ENCODE measurements at places on chromosomes 6 and 20. TPM values are rescaled to one million over a fixed set of nuclear protein-coding genes. Genes with fewer than 3 reads are reported as not detected.

Gene RWDD1
- total RNA-seq, result 68.7 TPM

DNA sequence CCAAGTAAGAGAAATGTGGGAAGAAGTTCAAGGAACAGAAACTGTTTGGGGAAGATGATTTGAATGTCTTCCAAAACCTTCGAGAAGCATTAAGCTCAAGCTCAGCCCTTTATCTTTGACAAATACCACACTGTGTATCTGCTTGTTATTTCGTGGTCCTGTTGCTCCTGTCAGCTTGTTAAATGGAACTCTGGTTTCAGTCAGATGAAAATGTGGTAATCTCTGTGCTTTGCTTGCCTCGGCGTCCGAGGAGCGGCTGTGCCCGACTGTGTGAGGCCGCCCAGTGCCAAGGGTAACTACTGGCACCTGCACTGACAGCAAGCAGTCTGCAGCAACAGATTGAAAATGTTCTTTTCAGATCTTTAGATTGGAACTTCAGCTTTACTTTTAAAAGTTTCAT lies 577.9 kb upstream of the FLRT3 start:
- DNase-seq, result no peak

DNA sequence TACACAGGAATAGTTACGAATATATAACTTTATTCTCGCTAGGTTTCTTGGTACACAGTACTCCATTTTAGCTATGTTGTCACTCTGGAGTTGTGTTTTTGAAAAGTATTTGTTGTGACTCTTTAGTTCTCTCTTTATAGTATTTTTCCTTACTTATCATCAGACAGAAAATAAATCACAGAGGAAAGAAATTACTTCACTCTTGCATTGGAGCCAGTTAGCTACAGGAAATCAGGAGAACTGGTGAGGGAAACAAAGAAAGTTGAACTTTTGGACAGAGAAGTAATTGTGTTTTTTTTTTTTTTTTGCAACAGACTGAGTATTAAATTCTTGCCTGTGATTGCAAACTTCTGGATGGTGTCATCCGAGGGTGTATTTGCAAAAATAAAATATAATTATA lies 33.9 kb downstream of the DSE start:
- no peak for DNase-seq

DNA sequence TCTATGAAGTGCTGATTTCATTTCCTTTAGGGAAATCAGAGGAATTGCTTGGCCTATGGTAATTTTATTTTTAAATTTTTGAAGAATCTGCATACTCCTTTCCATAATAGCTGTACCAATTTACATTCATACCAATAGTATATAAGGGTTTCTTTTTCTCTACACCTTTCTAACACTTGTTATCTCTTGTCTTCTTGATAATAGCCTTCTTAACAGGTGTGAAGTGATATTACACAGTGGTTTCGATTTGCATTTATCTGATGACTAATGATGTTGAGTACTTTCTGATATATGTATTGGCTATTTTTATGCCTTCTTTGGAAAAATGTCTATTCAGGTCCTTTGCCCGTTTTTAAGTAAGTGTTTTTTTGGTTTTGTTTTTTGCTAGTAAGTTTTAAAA lies 40.8 kb downstream of the SMAP1 start:
- no peak for DNase-seq

DNA sequence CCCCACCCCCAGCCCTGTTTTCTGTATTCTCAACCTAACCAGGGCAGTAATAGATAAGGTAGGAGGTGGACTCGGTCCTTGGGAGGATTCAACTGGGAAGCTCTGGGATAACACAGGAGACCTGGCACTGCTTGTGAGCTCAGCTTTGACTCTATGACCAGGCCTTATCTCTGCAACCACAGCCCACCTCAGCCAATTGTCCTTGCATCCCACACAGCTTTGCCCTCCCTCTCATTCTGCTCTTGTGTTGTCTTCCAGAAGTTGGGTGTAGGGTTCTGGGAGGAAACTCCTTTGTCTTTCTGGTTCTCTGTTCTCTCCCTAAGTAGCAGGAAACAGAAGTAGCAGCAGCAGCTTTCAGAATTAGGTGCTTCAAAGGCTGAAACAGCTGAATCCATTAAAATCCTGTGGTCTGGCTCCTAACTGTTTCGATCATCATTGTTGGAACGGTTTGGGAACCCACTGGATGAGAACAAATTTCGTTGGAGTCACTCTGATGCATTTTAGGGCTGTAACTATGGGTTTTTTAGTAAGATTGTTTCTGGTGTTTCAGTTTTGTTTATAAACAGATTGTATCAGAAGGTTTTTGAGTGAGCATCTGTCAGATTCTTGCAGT lies 32.4 kb upstream of the SNX9 start:
- DNase-seq, result no peak

- no peak for DNase-seq
Measured at GRCh38 chr6:90044833-90045381, 150.6 kb downstream of the GJA10 start.
